ENCODE measurements at places on chromosomes 4 and X. TPM values are rescaled to one million over a fixed set of nuclear protein-coding genes. Genes with fewer than 3 reads are reported as not detected.

DNA sequence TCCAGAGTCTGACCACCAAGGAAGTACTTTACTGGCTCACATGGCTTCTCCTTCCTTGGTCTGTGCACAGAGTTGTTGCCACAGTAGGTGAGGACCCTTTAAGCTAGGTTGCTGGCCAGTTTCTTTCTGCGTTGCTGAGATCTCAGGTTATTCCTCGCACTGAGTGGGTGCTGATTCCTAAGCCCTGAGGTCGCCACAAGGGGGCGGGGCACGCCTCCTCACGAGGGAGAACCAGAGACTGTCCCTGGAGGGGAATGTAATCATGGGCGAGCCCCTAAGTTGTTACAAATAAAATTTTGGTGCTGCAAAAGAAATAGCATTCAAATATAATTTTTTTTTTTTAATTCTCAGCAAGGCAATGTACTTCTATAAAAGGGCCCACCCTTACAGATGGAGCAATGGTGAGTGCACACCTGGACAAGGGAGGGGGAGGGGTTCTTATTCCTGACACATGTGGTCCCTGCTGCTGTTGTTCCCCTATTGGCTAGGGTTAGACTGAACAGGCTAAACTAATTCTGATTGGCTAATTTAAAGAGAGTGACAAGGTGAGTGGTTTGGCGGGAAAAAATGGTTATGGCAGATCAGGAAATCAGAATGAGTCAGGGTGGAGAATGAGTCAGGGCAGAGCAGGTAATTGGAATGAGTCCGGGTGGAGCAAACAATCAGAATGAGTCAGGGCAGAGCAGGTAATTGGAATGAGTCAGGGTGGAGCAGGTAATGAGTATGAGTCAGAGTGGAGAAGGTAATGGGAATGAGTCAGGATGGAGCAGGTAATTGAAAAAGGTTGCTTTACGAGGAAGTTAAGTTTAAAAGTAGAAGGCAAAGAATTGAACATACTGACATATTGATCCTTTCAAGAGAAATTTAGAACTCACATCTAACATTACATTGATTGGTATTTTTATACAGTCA, 107.5 kb downstream of the VSIG4 start:
- no peak for DNase-seq

DNA sequence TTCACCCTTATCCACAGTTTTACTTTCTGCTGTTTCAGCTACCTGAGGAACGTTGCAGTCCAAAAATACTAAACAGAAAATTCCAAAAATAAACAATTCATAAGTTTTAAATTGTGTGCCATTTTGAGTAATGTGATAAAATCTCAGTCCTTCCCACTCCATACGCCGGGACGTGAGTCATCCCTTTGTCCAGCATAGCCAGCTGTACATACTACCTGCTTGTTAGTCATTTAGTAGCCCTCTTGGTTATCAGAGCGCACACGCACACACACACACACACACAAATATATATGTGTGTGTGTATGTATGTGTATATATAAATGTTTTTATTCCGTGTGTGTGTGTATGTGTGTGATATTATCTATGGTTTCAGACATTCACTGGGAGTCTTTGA, 4.8 kb upstream of the CCSER1 start:
- no peak for DNase-seq

GRCh38 chr4:71257761-71258160, 81.1 kb upstream of the SLC4A4 start:
- no peak for DNase-seq

GRCh38 chr4:125518281-125518680, 203.5 kb downstream of the FAT4 start:
- no peak for DNase-seq

GRCh38 chr4:79445371-79445781, 37.3 kb upstream of the GK2 start:
- no peak for DNase-seq

GRCh38 chrX:55874807-55875206, 157.3 kb downstream of the RRAGB start:
- DNase-seq: no peak

The FAM9B gene
- total RNA-seq: not detected

The ITGB1BP2 gene
- 111 TPM for total RNA-seq

The GYPB gene
- not detected for total RNA-seq
